CD4-positive, alpha-beta T cell treated with Interferon gamma for 1 hour (primary cell): ENCODE measurements at places on chromosomes 7 and 10.
A peak's percentile ranks its signal among the peaks of the same experiment; 100 is the strongest.

DNA sequence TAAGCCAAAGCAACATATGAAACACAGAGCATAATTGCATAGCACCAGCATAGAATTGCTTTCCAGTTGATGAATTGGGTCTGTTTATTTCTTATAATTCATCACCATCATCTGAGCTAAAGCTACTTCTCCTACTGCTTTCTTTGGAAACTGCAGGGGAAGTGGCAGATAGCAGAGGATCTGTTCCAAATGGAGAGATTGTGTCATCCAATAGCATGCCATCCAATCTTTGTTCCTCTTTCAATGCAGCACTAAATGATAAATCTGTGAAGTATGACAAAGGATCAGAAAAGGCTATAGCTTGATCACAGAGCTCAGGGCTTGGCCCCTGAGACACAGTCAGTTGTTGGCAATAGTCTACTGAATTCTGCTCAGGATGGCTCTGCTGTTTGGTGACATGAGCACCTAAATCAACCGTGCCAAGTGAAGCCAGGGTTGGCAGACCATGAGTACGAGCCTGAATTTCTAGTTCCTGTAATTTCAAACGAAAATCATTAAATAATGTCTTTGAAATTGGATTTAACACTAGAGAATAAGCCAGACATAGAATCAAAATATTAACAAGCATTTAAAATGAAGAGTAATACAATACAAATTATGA is 90.0 kb downstream of the TFEC start:
- DNase-seq = no peak

GRCh38 chr7:95421000-95421846 is 13.6 kb downstream of the PON2 start:
- DNase-seq = no peak

DNA sequence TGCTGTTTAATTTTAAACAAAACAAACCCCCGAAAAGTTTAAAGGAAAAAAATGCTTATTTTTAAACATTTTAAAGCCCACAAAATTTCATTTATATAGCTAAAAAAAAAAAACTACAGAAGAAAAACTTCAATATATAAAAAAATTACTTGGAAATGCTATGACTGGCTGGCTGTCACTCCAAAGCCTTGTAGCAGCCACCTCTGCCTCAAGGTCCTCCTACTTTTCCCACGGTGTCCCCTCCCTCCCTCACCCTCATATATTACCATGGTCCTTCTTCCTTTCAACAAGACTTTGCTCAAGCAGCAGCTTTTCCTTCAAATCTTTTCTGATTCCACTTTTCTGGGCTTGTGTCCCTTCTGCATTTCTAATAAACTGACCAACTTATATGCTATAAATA is 122.0 kb downstream of the TPK1 start:
- no peak for DNase-seq

DNA sequence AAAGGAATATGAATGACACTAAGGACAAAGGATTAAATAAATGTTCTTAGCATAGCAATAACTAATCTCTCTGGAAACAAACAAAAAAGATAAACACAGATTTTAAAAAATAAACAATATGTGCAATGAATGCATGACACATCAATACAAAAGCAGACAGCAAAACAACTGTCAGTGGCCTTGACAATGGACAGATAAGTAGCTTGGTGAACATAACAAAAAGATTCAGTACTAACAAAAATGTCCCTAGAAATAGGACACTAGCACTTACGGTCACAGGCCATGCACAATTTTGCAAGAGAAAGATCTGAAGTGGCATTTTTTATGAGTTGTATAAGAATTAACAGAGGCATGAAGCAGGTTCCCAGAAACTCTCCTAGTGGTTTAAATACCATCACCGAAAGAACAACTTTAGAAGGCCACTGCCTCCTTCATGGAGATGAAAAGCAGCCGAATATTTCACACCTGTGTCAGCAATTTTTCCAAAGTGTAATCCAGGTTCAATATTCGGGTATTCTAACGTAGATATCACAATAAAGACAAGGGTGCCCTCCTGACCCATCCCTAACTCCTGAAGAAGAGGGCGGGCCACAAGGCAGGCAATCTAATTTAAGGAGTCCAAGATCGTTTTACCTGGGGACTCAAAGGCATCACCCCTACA is 231.3 kb upstream of the MKLN1 start:
- no peak for DNase-seq

- no peak for DNase-seq
Measured at GRCh38 chr10:2985729-2986232, 81.6 kb upstream of the PFKP start.

- peak; percentile 16 for DNase-seq
Measured at GRCh38 chr10:89419548-89419947, 5.2 kb downstream of the IFIT5 start.

GRCh38 chr7:34928052-34928451 is 109.2 kb downstream of the DPY19L1 start:
- no peak for DNase-seq

DNA sequence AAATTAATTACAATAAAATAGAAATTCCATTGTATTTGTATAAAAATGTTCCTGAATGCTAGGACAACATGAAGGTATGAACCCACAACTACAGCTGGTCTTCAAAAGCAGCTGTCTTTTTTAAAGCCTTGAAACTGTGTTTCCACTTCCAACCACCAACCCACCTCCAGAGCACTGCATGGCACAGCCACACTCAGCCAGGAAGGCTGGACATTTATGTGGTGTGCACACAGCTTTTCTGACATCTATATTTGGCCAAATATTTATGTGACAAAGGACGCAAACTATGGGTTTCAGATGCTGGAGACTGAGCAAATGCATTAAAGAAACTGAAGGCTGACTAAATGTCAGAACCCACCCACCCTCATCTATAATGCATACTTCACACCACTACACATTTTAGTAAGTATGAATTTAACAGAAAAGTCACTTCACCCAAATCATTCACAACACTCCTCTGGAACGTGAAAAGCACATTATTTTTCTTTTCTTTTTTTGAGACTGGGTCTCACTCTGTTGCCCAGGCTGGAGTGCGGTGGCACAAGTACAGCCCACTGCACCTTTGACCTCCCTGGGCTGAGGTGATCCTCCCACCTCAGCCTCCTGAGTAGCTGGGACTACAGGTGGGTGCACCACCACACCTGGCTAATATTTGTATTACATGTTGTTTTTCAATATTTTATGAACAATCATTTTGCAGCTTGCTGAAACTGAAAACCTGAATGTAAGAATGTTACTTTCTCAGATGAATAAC is 27.9 kb upstream of the DAGLB start:
- DNase-seq = no peak

DNA sequence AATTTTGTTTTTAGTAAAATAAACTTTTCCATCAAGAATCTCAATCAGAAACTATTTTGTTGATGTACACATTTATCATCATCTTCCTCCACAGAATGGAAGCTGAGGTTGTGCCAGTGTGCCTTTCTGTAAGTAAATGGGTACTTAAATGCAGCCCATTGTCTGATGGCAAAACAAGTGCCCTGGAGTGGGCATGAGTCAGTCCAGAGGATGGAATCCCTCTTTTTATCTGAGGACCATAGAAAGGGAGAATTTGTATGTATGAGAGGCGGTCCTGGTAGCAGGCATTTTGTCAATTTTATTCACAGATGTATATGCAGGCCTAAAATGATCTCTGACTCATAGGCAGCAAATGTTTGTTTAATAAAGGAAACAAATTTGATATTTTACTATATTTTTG is 102.1 kb upstream of the MAGI2 start:
- DNase-seq = no peak

DNA sequence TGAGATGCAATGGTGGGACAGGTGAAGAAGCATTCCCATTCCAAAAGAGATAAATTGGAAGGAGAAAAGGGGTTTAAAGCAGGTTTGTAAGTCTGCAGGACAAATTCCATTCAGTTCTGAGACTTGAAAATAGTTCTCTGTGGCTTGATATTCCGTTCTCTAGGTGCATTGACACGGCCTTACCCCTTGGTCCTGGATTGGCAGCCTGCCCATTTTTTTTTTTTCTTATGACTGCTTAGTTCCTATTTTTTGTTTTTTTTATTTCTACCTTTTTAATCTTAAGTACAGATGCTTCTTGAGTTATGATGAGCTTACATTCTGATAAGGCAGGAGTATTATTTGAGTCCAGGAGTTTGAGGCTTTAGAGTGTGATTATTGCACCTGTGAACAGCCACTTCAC is 70.6 kb downstream of the MLLT10 start:
- DNase-seq = no peak

GRCh38 chr7:138478499-138478908 is 18.4 kb downstream of the TRIM24 start:
- no peak for DNase-seq

- DNase-seq = no peak
Measured at GRCh38 chr10:86372784-86373239, 6.2 kb upstream of the GRID1 start.

- no peak for DNase-seq
Measured at GRCh38 chr7:43085017-43085416, 27.4 kb upstream of the HECW1 start.

DNA sequence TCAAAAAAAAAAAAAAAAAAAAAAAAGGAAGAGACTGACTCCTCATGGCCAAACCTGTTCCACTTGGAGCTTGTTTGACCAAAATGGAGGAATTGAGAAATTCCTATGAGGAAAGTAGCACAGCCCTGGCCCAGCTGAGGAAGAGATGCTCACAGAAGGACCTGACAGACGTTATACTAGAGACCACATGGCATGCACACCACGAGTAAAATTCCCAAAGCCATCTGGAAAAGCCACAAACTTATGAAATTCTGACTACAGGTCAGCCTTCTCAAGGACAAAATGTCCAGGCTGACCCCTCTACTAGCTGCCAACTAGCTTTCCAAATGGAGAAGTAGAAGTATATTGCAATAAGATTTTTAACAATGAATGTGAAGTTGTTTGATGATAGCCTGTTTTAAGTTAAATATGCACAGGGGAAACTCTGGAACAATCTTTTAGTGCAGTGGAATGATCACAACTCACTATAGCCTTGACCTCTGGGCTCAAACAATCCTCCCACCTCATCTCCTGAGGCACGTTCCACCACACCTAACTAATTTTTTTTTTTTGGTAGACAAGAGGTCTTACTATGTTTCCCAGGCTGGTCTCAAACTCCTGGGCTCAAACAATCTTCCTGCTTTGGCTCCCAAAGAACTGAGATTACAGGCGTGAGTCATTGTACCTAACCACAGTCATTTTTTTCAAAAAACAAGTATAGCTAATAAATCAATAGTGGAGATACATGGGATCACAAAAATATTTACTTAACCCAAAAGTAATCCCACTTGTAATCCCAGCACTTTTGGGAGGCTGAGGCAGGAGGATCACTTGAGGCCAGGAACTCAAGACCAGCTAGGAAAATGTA is 75.7 kb downstream of the AKR1D1 start:
- no peak for DNase-seq

- DNase-seq = no peak
Measured at GRCh38 chr7:37330775-37331174, 117.9 kb downstream of the ELMO1 start.

GRCh38 chr10:117374506-117375359 is 507 bp downstream of the PDZD8 start:
- DNase-seq = peak; percentile 9

DNA sequence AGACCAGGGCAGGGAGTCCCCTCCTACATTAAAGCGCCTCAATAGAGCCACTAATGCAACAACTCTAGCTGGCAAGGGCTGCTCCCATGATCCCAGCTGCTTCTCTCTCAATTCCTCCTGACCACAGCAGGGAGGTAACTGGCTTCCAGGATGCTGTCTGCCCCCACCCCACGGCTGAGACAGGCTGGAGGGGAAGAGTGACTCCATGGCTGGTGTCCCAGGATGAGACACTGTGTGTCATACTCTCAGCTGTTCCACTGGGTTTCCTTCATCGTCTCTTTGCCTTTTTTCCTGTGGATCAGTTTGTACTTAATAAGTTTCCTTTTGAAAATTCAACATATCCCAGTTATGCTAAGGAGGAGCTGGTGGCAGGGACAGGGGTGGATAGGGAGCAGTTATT is 27.7 kb upstream of the MYH16 start:
- no peak for DNase-seq

GRCh38 chr7:34026481-34027190 is 121.3 kb downstream of the BMPER start:
- no peak for DNase-seq

DNA sequence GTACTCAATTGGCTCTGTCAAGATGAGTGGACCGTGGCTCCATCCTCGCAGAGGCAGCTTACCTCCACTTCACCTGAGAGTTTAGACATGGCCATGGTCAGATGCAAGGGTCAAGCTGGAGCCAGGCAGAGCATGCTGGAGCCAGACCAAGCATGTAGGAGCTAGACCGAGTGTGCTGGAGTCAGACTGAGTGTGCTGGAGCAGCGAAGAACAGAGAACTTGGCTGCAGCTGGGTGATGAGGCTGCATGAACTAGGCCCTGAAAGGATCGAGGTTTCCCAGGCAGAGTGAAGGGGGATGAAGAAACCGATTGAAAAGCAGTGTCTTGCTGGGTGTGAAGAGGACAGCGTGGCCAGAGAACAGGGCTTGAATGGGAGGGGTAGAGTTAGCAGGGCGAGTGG is 86.1 kb downstream of the MKI67 start:
- DNase-seq = no peak

DNA sequence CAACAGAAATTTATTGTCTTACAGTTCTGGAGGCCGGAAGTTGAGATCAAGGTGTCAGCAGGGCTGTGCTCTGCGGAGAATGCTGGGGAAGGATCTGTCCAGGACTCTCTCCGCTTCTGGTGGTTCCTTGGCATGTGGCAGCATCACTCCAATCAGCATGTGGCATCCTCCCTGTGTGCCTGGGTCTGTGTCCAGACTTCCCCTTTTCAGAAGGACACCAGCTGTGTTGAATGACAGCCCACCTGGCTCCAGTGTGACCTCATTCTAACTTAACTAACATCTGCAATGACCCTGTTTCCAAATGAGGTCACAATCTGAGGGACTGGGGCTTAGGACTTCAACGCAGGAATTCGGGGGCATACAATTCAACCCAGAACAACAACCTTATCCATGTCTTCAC is 141.9 kb downstream of the BMS1 start:
- no peak for DNase-seq

DNA sequence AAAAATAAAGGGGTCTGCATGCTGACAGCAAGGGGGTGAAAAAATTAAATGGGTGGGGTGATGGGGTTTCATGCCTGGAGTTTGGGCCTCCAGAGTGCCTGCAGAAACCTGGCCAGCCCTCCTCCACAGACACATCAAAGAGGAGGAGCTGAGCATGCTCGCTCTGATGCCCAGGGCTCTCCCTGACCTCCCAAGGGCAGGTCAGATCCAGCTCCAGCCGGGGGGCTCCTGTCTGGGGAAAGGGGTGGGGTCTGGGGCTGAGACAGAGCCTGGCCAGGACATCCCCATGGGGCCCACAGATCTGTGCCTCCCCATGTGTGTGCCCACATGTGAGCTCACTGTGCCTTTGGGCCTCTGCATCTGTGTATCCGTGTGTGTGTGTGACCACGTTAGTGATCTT is 915 bp upstream of the CALHM1 start:
- no peak for DNase-seq

DNA sequence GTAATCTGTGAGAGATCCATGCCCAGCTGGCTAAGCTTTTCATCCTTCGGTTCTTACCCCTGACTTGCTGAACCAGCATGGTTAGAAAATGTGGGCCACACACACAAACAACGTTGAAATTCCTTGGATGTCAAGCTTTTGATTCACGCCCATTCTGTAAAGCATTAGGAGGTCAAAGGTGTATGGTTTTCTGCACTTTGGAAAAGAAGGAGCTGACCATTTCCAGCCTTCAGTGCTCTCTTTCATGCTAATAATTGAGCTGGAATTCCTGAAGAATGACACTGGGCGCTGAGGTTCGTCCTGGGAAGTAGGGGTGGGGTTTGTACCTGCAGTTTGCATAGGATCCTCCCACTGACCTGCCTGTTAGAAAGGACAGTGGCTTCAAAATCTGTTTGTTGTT is 23.1 kb downstream of the KLF6 start:
- no peak for DNase-seq

- DNase-seq = no peak
Measured at GRCh38 chr7:920351-921070, 34.0 kb downstream of the ADAP1 start.
